Mammary epithelial cell (primary cell): ENCODE measurements at places on chromosomes 3 and 15. TPM values are rescaled to one million over a fixed set of nuclear protein-coding genes. Genes with fewer than 3 reads are reported as not detected.

CGGBP1 gene
- total RNA-seq: 61.9 and 75.4 TPM in 2 replicates

PRR20G gene
- total RNA-seq: not detected in 2 replicates

TMCO5A gene
- total RNA-seq: not detected

KLHL6 gene
- total RNA-seq: 0.08 and 0.12 TPM in 2 replicates

CPNE9 gene
- not detected in 2 replicates for total RNA-seq

ARPIN gene
- total RNA-seq: 14.3 TPM

CHRNA3 gene
- total RNA-seq: not detected in 2 replicates

ST8SIA2 gene
- total RNA-seq: 0.45 and 2.4 TPM in 2 replicates

GATA2 gene
- total RNA-seq: not detected in 2 replicates

RPUSD2 gene
- 13.8 TPM for total RNA-seq

HRG gene
- 0.52 TPM in 1 of 2 replicates, not detected in the other for total RNA-seq

GRK7 gene
- not detected in 2 replicates for total RNA-seq

C2CD4A gene
- not detected for total RNA-seq

UBA7 gene
- total RNA-seq: 5.2 and 9.1 TPM in 2 replicates

GOLGA8S gene
- not detected for total RNA-seq

ACTRT3 gene
- total RNA-seq: 0.64 and 0.68 TPM in 2 replicates

CYP8B1 gene
- not detected for total RNA-seq

RNF7 gene
- 97.7 and 135 TPM in 2 replicates for total RNA-seq
